ENCODE measurements at places on chromosomes 12 and 14.

- DNase-seq = no peak
Observed at GRCh38 chr14:102723650-102724049, 53.6 kb upstream of the TRAF3 start.

- peak; percentile 70 for DNase-seq
Observed at GRCh38 chr12:80056845-80057244, 42.5 kb upstream of the OTOGL start.

- DNase-seq = no peak
Observed at GRCh38 chr14:59295951-59296350, 107.5 kb downstream of the DAAM1 start.

GRCh38 chr12:124902916-124903315, 11.5 kb downstream of the UBC start:
- DNase-seq = no peak

DNA sequence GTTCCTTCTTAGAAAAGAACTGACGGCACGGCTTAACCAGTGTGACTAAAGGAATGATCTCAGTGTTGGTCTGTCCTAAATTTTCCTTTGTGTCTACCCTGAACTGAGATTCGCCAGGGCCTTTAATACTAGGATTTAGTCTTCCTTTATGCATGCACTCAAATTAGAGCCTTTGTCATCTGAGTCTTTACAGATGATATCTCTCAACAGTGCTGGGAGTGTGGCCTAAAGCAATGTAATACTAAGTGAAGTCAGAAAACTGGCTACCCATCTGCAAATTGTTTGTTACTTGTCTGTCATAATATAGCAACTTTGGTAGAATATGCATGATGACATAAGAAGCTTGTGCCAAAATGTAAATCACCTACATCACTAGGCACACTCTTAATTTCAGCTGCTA, 95.4 kb downstream of the PTPRO start:
- DNase-seq = no peak

Data from fibroblast of mammary gland (primary cell).